Fibroblast of skin of abdomen (primary cell): ENCODE measurements at places on chromosomes 13 and 19.
A peak's percentile ranks its signal among the peaks of the same experiment; 100 is the strongest.

DNA sequence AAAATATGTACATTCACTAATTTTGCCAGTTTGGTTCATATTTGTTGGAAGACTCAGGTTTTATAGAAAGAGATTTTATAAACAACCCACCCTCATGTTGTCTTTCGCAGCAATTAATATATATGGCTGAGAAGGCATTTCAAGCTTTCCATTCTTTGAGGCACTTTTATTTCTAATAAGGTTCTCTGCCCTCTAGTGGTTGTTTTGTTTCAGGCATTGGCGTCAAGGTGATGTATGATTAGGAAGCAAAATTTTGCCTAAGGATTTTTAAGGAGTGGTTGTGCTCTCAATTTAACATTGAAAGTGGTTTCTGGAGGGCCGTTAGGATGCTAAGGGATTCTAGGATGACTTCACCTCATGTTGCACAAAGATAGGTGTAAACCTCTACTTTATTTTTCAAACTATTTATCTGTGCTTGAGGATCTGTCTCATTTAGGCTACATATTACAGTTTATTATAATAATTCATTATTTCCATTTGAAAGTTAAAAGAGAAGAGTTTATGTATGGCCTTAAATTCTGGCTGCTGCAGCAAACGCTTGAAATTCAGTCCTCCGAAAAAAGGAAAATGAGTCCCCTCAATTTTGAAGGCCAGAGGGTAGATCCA is 35.9 kb downstream of the OXGR1 start:
- peak; percentile 12 for DNase-seq

DNA sequence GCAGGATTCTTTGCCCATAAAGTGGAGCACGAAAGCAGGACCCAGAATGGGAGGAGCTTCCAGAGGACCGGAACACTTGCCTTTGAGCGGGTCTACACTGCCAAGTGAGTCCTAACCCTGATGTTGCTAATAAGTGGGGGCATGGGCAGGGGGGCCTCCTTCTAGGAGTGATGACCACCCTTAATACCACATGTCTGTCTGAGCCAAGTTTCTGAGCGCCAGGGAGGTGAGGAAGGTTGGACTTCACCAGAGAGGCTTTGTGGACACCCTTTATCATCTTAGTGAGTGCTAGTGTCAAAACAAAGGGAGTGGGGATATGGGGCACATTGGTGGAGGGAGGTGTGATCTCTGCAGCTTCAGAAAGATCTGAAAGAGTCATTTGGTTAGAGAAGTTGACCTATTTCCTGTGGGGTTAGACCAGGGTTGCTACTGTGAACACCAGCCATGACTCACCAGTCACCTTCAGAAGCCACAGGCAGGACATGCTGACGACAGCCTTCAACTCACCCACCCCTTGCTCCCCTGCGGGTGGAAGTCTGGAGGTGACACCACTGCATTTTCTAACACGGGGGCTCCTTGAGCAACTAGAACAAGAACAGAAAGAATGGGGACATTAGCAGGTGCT is 8.8 kb downstream of the ALOX5AP start:
- no peak for DNase-seq

DNA sequence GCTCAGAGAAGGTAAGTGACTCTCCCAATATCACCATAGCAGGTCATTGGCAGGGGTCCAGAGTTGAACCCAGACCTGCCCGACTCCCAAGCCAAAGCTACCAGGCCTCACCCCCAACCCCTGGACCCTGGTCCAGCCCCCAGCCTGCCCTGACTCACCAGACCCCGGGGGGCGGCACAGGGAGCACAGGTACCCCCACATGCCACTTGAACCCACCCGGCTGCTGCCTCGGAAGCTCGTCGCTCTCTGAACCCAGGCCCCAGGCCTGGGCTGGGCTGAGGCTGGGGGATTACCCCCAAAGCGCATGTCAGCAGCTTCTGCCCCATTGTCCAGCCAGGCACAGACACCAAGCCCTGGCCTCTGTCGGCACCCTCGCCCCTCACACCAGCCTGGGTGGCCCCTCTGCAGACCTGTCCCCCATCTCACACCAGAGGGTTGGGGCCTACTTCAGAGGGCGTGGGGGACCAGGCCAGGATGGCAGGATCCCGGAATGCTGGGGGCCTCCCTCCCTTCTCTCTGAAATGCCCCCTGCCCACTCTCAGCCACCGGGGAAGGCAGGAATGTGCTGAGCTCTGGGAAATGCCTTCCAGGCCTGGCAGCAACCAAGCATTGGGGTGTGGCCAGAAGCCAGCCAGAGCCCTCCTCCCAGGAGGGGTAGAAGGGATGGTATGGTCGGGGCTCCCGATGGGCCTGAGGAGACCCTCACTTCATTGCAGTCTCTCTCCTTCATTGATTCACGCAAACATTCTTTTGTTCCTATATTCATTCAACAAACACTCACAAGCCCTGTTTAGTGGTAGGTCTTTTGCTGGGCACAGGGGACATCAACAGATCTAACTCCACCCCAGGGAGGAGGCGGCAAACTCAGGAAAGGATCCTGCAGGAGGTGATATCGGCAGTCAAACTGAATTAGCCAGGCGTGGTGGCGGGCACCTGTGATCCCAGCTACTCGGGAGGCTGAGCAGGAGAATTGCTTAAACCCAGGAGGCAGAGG is 1.7 kb upstream of the PRX start:
- no peak for DNase-seq

GRCh38 chr19:50601407-50602088 is 33.3 kb upstream of the LRRC4B start:
- no peak for DNase-seq

DNA sequence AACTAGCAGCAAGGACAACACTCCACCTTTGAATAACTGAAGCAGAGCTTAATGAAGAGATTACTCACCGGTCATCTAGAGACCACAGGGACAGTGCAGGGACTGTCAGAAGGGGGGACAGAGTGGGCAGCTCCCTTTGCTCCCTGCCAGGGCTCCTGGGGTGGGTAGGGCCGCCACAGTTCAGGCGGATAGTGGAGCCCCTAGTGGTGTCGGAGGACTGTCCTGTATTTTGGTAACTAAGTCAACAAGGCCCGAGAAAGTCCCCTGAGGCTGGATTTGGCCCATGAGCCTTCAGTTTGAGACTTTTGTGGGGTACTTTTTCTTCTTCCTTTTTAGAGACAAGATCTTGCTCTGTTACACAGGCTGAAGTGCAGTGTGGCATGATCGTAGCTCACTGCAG is 44.6 kb downstream of the GJA3 start:
- DNase-seq, result no peak

GRCh38 chr19:35030257-35031071 is at the start of gene SCN1B:
Gene SCN1B, plus strand, starts transcription at chr19:35030470. Its CDS starts 351 bp downstream, at chr19:35030821.
- peak; percentile 76 for DNase-seq

DNA sequence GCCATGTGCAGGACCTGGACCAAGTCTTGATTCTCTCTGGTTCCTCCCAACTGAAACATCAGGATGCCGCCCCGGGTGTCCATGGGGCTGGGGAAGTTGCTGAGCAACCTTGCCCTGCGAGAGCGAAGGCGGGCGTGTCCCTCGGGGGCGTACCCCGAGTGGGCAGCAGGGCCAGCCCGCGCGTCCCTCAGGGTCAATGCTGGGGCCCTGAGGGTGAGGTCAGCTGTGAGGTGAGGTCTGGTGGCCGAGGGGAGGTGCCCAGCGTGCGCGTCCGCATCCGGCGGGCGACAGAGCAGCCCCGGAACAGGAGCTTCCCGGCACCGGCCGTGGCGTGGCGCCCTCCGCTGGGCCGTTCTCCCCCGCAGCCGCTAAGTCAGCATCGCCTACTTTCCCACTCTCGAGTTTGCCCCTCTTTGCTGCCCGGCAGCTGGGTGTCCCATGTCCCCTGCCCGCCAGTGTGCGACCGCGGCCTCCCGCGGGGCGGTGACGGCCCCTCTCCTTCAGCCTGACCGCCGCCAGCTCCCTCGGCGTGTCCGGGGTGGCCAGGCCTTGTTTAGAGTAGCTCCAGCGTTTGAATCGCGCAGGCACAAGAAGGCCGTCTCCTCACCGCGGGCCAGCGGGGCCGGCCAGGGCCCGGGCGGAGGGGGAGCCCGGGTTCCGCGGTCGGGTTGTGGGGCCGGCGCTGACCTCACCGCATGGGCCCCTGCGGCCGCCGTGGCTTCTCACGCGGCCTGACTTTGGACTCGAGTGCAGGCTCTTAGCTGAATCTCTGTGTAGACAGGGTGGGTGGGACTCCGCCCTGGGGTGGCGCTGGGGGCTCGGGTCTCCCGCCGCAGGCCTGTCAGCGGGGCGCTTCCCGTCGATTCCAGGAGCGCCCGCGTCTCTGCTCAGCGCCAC is 33.0 kb downstream of the GJA3 start:
- DNase-seq, result peak; percentile 30

DNA sequence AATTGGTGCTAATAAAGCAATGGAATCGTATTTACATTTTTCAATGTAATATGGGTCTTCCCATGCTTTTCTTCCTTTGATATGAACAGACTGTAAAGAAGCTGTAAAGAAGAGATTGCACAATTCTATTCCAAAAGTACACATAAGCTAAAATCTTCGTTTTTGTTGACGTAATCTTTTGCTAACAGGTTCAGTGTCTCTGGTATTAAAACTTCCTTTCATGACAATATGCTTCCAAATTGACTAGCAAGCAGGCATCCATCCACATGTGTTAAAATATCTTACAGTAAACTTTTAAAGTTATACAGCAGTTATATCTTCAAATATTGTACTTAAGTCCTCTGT is 19.3 kb upstream of the SGCG start:
- DNase-seq, result no peak

DNA sequence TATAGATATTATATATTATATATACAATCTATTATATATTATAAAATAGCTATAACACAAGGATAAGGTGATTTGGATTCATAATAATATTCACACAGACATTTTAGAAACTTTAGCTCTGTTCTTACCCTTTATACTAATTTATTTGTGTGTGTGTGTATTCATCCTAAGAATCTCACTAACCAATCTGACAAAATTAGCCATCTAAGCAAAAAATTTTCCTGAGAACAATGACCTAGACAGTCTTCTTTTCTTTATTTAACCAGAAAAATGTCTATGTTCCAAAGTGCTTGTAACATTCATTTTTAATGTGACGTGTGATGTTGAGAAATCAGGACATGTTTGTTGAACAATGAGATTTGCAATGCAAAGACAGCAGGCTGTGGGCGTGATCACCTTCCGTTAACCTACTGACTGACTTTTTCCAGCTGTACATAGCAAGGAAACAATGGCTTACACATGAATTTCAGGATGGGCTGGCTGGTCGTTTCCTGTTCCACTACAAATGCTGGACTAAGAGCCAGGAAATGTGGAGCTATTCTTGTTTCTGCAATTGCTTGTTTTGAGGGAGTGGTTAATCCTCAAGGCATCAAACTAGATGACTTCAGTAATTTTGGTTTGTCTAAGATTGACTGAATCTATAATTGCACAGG is 634.6 kb upstream of the ARGLU1 start:
- no peak for DNase-seq

DNA sequence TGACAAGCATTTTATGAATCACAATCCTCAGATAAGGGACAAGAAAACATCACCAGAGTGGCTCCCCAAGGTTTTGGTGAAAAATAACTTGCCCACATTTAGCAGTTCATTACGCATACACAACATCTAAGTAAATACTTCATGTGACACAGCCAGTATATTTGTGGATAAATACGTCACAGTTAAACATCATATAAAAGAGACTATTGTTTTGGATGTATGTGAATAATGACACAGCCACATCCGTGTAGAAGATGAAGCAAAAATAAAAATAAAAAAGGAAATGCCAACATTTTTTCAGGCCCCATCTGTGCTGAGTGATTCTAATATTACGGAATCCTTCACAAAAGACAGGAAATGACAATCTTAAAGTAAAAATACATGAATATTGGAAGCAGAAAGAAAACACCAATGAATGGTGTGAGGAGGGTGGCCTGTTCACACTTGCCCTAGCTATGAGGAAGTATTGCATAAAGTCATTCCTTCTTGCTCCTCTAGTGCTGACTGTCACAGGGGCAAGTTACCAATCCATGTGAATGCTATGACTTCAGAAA is 457.1 kb downstream of the KLF12 start:
- DNase-seq, result peak; percentile 49

- no peak for DNase-seq
These were observed 74.4 kb downstream of the ARHGAP35 start for GRCh38 chr19:46935066-46935663.

DNA sequence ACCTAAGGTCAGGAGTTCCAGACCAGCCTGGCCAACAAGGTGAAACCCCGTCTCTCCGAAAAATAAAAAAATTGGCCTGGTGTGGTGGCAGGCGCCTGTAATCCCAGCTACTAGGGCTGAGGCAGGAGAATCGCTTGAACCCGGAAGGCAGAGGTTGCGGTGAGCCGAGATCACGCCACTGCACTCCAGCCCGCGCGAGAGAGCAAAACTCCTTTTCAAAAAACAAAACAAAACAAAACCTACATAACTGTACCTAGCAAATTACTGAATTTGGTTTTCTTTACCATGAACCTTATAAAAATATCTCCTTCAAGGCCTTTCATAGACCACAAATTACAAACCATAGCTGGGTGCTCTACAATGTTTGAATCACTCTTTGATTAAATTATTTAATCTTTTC is 760 bp downstream of the ZNF91 start:
- DNase-seq, result peak; percentile 4

- DNase-seq, result no peak
These were observed 13.2 kb downstream of the FREM2 start for GRCh38 chr13:38700051-38700450.

DNA sequence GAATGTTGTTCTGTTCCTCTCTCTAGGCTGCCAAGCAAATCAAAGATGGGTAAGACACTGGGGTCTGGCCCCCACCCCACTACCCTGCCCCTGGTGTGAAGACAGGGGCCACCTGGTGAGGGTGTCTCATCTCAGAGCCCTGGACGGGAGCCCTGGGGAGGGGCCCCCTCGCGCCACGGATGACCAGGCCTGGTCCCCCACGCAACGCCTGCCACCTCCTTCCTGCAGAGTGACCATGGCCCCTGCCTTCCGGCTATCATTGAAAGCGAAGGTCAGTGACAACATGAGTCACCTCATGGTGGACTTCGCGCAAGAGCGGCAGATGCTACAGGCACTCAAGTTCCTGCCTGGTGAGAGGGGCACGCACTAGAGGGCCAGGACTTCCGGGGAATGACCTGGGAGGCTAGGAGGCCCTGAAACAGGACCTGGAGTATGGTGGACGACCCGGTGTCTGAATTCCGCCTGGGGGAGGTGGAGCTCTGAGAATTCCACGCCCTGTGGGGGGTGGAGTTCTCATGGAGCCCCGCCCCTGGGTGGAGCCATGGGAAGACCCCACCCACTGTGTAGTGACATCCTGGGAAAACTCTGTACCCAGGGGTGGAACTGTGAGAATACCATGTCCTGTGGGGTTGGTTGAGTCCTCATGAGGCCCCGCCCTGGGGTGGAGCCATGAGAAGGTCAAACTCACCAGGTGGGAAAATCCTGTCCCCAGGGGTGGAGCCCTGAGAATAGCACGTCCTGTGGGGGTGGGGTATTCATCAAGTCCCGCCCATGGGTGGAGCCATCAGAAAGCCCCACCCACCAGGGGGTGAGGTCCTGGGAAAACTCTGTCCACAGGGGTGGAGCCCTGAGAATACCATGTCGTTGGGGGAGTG is 6.1 kb downstream of the FSD1 start:
- DNase-seq, result no peak
